RKO (cell line): ENCODE measurements at places on chromosomes 12 and 14.
A peak's percentile ranks its signal among the peaks of the same experiment; 100 is the strongest.

- DNase-seq = no peak
Observed at GRCh38 chr14:73717266-73717665, 3.1 kb upstream of the PNMA1 start.

DNA sequence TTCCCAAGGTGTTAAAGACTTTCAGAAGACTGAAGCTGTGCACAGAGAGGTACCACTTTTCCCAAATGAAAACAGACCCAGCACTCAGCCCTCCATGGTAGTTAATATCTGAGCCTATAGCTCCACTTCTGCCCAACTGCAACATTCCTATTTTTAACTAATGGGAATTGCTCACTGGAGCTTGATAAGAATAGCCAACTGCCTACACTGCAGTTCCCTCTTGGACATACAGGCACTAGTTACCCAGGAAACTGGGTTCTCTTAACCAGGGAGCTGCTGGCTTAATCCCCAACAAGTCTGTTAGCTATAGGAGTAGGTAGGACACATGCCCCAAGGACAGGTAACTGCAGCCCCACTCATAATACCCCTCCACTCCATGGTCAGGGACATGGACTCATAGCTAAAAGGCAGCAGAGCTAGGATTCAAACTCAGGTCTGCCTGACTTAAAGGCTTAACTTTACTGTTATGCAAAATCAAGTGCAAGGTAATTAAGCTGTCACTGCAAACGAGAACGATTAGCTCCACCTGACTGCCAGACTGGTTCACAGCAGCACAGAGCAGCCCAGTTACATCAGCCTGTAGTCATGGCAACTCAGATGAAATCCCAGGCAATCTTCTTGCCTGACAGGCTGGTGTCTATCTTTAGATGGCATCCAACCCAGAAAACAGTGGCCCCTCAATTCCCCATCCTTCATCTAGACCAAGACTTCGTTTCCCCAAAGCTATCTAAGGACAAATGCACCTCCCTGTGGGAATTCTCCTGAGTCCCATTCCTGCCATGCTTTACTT lies 77.1 kb upstream of the ACTN1 start:
- DNase-seq = no peak

GRCh38 chr12:119412811-119413794 lies 78.6 kb downstream of the CCDC60 start:
- DNase-seq = peak; percentile 63

DNA sequence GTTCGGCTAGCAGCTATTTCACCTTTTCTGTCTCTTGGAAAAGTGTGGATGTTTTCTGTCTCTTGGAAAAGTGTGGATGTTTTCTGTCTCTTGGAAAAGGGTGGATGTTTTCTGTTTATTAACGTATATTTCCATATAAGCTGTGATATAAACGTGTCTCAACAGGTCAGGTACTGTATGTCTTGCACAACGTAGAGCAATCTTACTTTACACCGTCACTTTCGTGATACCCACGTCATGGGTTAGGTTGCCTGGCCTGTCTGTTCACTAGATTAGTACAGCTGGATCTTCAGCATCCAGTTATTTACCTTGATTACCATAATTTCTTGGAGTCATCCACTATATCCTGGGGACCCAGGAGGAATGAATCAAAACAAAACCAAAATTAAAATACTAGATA lies 14.1 kb downstream of the CLEC7A start:
- no peak for DNase-seq

- DNase-seq = peak; percentile 57
Observed at GRCh38 chr12:93982771-93983315, 165.5 kb upstream of the PLXNC1 start.

DNA sequence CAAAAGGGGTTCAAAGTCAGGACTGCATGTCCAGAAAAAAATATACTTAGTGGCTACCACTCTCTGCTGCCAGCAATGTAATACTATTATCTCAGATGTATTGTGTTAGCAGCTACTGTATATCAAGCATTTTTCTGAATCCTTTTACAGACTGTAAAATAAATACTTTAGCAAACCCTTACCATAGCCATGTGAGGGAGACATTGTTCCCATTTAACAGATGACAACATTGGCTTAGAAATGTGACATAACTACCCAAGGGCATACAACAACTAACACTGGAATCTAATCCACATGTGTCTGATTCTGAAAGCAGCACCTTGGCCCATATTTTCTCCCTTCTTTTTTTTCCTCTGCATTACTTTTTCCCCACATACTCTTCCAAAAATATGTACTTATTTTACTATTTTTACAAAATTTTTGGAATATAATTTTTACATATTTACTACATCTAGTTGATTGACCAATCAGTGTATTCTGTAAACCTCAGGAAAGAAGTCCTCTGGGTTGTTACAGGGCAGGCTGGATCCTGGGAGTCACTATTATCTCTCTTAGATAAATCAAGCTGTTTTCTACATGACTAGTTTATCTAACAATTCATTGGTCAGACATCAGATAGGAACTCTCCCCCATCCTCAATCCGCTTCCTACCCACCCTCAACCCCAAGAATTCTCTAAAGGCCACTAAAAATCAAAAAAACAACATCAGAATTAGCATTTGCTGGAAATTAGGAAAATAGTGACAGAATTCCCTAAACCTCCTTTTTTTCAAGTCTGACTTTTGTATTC lies 154.1 kb downstream of the BTG1 start:
- DNase-seq = no peak
